ENCODE measurements at places on chromosomes 1 and 21. TPM values are rescaled to one million over a fixed set of nuclear protein-coding genes. Genes with fewer than 3 reads are reported as not detected.

HSPA13 gene
- 14.1 TPM for total RNA-seq

LAMC2 gene
- total RNA-seq = 24.4 TPM

OMA1 gene
- total RNA-seq = 6.5 TPM

THRAP3 gene
- 71.0 TPM for total RNA-seq

SELE gene
- not detected for total RNA-seq

VSIG8 gene
- not detected for total RNA-seq

CSTB gene
- total RNA-seq = 91.4 TPM

LCE2B gene
- not detected for total RNA-seq

GBP7 gene
- not detected for total RNA-seq

FLVCR1 gene
- total RNA-seq = 17.5 TPM

SPRR1B gene
- total RNA-seq = not detected

AMPD1 gene
- total RNA-seq = not detected

CD34 gene
- total RNA-seq = not detected
